Activated naive CD8-positive, alpha-beta T cell treated with anti-CD3 and anti-CD28 coated beads, Interleukin-2, amount 50 U/mL, for 24 hours (primary cell): ENCODE measurements at places on chromosomes 5 and 9.

DNA sequence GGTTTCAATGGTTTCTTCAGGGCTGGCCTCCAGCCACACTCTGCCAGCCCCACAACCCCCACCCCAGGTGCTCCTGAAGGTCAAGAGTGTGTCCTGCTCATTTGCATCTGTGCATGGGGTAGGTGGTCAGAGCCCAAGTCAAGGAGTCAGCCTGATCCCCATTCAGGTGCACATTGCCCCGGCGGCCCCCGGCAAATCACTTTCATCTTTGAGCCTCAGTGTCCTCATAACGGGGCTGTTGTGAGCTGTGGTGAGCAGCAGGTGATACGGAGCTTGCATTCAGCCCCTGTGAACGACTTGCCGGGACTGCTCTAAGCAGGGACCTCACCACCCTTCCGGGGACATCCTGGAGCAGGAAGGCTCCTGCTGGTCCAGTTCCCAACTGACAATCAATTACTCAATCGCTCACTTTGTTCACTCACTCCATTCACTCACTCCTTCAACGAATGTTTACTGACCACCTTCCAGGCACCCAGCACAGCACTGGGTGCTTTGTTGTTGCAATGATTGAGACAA, 93.2 kb upstream of the CPEB4 start:
- no peak overlapping the region for H3K27ac ChIP-seq
- peaks cover 2% of the 10 kb centered on the region for H3K27me3 ChIP-seq
- no peaks in the 10 kb centered on the region for H3K36me3 ChIP-seq
- H3K4me3 ChIP-seq = no peak overlapping the region
- no peaks in the 10 kb centered on the region for H3K4me1 ChIP-seq

- H3K4me1 ChIP-seq = no peaks in the 10 kb centered on the region
- no peaks in the 10 kb centered on the region for H3K27me3 ChIP-seq
- H3K36me3 ChIP-seq = no peaks in the 10 kb centered on the region
- no peak overlapping the region for H3K27ac ChIP-seq
- no peak overlapping the region for H3K4me3 ChIP-seq
Measured at GRCh38 chr9:30244877-30245276, 2139.6 kb upstream of the ACO1 start.

- H3K27me3 ChIP-seq = no peaks in the 10 kb centered on the region
- H3K4me1 ChIP-seq = no peaks in the 10 kb centered on the region
- no peak overlapping the region for H3K27ac ChIP-seq
- no peak overlapping the region for H3K4me3 ChIP-seq
- no peak for DNase-seq
- no peaks in the 10 kb centered on the region for H3K36me3 ChIP-seq
Measured at GRCh38 chr9:81461196-81461595, 228.2 kb downstream of the TLE1 start.

DNA sequence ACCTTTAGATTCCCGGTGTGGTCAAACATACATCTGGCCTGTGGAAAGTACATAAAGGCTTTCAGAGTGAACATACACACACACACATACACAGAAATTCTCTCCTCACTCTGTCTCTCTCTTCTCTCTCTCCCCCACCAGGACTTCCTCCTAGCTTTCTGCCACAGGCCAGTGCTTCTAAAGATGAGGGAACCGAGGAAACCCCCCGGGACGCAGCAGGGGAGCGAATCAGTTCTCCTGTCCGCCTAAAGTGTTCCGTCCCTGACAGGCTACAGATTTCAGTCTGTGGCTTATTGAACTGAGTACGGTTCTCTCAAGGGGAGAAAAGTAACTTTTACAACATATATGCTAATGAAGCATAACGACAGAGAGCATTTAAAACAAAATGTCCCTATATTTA, 75.8 kb downstream of the MED27 start:
- DNase-seq = no peak
- H3K4me3 ChIP-seq = no peak overlapping the region
- H3K27me3 ChIP-seq = no peaks in the 10 kb centered on the region
- peaks cover 12% of the 10 kb centered on the region for H3K36me3 ChIP-seq
- H3K4me1 ChIP-seq = peaks cover 74% of the 10 kb centered on the region
- no peak overlapping the region for H3K27ac ChIP-seq

DNA sequence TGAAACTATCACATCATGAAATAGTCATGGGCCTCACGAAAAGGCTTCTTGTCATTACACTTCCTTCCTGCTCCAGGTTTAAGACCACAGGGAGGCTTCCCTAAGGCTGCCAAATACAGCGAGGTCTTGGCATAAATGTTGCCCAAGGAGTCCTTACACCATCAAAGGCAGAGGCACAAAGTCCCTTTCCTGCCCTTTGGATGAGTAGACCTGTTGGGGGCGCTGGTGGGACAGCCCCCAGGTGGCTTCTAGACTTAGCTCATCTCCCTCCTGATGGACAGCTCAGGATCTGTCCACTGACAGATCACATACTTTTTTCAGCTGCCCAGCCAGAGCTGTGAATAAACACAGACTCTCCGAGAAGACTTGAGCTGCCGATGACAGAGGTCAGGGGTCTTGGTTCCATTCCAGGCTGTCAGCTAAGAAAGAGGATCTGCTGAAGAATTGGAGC, 15.5 kb upstream of the MEGF9 start:
- H3K27ac ChIP-seq = no peak overlapping the region
- H3K4me1 ChIP-seq = no peaks in the 10 kb centered on the region
- H3K4me3 ChIP-seq = no peak overlapping the region
- no peaks in the 10 kb centered on the region for H3K27me3 ChIP-seq
- H3K36me3 ChIP-seq = no peaks in the 10 kb centered on the region

DNA sequence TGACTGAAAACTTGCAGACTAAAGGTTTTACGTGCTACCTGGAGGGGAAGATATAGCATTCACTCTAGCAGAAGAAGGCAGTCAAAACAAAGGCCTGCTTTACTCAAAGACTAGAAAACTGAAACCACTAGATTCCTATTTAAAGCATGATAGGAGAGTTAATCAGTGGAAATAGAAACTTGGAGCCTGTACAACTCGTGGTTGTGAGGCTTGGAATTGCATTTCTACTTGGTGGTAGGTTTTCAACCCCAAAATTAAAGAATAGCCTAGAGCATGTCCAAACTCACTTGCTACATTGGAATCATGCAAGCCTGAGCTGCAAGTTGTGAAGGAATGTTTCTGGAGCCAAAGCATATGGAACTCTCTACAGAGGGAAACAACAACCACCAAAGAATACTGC, 1526.4 kb upstream of the NUDT12 start:
- no peak overlapping the region for H3K4me3 ChIP-seq
- H3K36me3 ChIP-seq = no peaks in the 10 kb centered on the region
- H3K27ac ChIP-seq = no peak overlapping the region

DNA sequence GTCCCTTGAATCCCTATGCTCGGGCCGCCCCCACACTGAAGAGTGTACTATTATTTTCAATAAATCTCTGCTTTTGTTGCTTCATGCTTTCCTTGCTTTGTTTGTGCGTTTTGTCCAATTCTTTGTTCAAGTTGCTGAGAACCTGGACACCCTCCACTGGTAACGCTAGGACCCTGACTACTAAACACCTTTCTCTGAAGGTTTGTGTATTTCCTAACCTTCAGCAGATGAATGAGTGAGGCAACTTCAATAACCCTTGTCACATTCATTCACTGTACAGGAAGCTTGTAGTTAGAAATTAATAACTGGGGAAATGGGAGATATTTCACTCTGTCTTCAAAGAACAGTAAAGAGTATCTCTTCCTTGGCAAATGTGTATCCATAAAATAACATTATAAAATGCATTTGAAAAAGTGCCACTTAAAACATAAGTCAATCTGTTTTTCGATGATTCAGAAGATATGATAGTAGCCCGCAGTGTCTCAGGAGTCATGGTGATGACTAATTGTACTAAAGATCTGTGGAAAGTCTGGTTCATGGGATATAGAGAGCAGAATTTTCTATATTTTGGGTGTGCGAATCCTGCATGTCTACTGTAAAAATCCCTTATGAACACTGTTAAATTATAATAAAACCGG, 43.2 kb upstream of the ANKH start:
- H3K36me3 ChIP-seq = no peaks in the 10 kb centered on the region
- no peak for DNase-seq
- peak overlapping the region; percentile 6 for H3K4me3 ChIP-seq
- H3K4me1 ChIP-seq = peaks cover 22% of the 10 kb centered on the region
- peak overlapping the region; percentile 73 for H3K27ac ChIP-seq
- H3K27me3 ChIP-seq = peaks cover 3% of the 10 kb centered on the region

- no peak overlapping the region for H3K4me3 ChIP-seq
- no peaks in the 10 kb centered on the region for H3K36me3 ChIP-seq
- no peak for DNase-seq
- no peaks in the 10 kb centered on the region for H3K27me3 ChIP-seq
- peaks cover 2% of the 10 kb centered on the region for H3K4me1 ChIP-seq
Measured at GRCh38 chr5:68729678-68730077, 364.1 kb upstream of the SLC30A5 start.
